ENCODE measurements at places on chromosomes 11 and 22.

- DNase-seq, result no peak
These were observed 6.3 kb downstream of the TMEM121B start for GRCh38 chr22:17114898-17115235.

DNA sequence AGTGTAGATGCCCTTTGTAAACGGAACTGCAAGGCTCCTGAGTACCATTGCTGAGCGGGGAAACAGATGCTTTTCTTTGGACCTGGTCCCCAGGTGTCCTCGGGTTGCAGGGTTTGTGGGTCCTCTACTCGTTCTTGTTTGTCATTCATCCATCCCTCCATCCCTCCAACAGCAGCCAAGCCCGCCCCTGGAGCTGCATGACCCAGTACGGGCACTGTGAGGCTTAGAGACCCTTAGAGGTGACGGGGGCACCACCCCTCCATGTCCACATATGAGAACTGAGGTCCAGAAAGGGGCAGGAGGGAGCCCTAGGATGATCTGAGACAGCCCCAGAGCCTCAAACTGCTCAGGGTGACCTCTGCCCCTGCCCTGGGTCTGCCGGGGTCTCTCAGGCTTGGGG is 45.4 kb downstream of the WNT11 start:
- DNase-seq, result no peak

- DNase-seq, result peak; percentile 67
These were observed 9.3 kb downstream of the INS start for GRCh38 chr11:2151500-2152257.

- DNase-seq, result no peak
These were observed 84.6 kb downstream of the SWAP70 start for GRCh38 chr11:9748361-9748970.

GRCh38 chr11:3817181-3817800 is 8.9 kb downstream of the PGAP2 start:
- no peak for DNase-seq

DNA sequence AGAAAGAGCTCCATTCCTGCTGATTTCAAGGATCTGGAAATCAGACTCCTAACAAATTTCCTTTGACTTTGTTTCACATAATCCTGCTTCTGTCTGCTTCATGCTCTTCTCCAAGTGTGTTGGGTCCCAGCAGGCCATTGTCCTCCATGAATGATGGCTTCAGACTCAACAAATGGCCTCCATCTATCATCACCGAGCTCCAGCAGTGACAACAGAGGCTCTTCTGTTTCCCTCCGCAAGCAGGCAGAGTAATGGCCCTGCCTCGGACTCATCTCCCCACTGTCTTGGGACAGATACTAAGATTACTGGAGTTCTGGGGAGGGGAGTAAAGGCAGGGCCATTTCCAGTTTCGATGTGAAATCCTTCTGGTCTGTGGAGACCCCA is 127.3 kb downstream of the TENM4 start:
- DNase-seq, result no peak

DNA sequence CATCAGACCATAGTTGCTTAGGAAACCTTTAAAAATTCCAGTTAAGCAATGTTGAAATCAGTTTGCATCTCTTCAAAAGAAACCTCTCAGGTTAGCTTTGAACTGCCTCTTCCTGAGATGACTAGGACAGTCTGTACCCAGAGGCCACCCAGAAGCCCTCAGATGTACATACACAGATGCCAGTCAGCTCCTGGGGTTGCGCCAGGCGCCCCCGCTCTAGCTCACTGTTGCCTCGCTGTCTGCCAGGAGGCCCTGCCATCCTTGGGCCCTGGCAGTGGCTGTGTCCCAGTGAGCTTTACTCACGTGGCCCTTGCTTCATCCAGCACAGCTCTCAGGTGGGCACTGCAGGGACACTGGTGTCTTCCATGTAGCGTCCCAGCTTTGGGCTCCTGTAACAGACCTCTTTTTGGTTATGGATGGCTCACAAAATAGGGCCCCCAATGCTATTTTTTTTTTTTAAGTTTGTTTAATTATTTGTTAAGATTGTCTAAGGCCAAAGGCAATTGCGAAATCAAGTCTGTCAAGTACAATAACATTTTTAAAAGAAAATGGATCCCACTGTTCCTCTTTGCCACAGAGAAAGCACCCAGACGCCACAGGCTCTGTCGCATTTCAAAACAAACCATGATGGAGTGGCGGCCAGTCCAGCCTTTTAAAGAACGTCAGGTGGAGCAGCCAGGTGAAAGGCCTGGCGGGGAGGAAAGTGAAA is 73.4 kb downstream of the NCAPD3 start:
- no peak for DNase-seq

GRCh38 chr22:27358096-27358870 is 443.3 kb downstream of the MN1 start:
- no peak for DNase-seq

- DNase-seq, result no peak
These were observed 497 bp upstream of the SYT12 start for GRCh38 chr11:67022341-67022933.

DNA sequence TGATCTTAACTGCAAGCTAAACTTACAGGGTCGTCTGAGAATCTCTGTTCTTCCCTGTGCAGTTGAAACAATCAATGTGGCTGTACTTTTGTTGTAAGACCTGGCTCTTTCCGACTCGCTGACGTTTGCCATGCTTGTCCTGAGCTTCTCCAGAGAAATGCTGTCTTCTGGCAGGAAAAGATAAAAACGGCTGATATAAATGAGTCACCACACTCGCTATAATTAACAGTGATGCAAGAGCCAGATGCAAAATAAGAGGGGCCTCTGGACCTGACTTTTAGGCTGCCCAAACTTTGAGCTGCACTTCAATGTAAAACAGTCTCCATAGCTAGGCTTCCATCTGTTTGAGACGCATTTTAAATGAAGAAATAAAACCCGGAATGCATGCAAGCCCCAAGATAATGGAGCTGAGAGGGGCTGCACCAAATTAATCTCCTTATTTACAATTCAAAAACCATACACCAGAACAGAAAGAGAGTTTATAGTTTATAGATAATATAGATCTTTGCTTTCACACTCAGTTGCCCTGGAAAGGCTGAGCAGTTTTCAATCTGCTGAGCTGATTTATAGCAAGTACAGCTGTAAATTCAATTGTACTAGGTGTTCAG is 48.5 kb downstream of the WT1 start:
- DNase-seq, result no peak

GRCh38 chr11:114102993-114103896 is 43.7 kb downstream of the ZBTB16 start:
- no peak for DNase-seq

DNA sequence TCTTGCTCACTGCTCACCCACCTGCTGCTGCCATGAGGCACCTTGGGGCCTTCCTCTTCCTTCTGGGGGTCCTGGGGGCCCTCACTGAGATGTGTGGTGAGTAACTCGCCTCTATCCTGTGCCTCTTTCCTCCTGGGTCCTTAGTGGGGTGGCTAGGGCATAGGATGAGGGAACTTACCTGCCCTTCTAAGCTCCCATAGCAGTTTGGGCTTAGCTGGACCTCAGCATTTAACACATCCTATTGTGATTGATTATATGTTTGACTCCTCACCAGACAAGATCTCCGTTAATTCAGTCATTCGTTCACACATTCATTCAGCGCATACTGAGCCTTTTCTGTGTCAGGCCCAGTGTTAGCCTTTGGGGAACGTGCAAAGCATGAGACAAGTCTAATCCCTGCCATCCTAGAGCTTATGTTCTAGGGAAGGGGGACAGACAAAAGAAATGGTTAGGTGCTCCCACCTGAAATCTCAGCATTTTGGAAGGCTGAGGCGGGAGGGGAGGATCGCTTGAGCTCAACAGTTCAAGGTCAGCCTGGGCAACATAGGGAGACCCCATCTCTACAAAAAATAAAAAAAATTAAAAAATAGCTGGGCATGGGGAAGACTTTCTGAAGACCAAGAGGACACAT is 441 bp downstream of the TCN2 start:
- no peak for DNase-seq

GRCh38 chr11:2678396-2678795 is 21.4 kb downstream of the KCNQ1OT1 start:
- DNase-seq, result no peak

DNA sequence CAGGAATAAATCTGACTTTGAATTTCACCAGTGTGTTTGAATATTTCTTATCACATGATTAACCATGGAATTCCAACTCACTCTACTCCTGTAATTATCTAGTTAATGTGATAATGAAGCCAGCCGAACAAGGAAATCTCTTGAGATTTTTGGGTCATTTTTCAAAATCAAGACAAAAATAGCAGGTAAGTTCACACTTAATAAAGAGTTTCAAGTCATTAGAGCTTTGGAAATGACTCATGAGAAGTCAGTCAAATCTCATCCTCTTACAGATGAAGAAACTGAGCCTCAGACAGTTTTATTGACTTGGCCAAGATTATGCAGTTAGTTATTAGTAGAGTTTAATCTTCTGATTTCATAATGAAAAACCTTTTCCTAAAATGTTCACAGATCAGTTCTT is 148.8 kb downstream of the ARHGAP42 start:
- no peak for DNase-seq

Data from iPS DF 6.9 (cell line).